ENCODE measurements at places on chromosomes 5 and 9.

- DNase-seq: no peak
Observed at GRCh38 chr9:8348756-8349155, 549.2 kb upstream of the DMAC1 start.

DNA sequence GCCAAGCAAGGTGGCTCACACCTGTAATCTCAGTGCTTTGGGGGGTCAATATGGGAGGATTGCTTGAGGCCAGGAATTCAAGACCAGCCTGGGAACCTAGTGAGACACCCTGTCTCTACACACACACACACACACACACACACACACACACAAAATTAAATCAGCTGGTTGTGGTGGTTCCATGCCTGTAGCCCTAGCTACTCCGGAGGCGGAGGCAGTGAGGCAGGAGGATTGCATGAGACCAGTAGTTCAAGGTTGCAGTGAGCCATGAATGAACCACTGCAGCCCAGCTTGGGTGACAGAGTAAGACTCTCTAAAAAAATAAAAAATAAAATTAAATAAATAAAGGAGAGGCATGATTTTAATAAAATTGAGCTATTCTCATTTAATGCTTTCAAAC lies 13.1 kb downstream of the CEMIP2 start:
- DNase-seq: no peak

- DNase-seq: no peak
Observed at GRCh38 chr9:103514767-103515166, 519.6 kb downstream of the CYLC2 start.

DNA sequence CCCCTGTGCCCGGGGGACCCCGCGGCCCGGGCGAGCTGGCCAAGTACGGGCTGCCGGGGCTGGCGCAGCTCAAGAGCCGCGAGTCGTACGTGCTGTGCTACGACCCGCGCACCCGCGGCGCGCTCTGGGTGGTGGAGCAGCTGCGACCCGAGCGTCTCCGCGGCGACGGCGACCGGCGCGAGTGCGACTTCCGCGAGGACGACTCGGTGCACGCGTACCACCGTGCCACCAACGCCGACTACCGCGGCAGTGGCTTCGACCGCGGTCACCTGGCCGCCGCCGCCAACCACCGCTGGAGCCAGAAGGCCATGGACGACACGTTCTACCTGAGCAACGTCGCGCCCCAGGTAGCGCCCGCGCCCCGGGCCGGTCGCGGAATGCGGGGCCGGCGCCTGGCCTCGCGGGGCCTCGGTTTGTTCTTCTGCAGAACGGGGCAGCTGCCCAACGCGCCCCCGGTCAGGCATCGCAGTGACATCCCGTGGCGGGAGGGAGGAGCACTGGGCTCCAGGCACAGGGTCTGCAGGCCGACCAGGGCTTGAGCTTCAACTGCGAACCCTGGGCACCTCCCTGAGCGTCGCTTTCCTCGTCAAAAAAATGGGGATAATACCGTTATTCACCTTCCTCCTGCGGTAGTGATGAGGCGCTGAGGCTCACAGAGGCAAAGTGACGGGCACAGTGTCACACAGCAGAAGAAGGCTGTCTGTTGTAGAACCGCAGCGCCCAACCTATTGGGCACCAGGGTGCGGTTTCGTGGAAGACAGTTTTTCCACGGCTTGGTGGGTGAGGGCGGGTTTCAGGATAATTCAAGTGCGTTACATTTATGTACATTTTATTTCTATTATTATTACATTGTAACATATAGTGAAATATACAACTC lies 777 bp downstream of the ENDOG start:
- DNase-seq: peak; percentile 41

- DNase-seq: no peak
Observed at GRCh38 chr5:82603033-82603987, 325.2 kb upstream of the RPS23 start.

DNA sequence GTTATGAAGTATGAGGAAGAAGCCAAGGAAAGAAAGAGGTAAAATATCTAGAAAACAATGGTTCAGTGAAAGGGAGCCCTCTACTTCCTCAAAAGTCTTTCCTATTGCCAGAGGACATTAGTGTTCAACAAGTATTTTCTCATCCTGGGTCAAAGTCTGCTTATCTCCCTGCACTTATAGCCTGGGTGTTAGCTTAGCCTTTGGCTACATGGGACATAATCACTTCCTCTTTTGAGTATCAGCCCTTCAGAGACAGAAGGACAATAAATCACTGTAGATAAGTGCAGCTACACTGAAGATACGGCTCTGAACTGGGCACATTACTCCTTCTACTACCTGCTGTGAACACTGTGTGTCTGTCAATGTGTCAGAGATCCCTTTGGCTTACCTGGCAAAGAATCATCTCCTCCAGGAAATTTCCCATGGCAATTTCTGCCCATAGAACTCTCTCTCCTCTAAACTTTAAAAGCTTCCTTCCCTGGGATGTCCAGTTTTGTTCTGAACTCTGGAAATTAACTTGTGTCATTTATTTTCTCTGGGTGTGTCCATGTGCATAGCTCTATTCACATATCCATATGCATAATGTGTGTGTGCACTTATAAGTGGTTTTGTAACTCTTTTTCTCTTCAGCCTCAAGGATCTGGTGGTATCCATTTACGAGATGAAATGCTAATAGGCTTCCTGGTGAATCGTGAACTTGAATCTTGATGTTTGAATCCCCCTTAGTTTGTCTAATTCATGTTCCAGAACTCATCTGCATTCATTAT lies 30.0 kb upstream of the RECK start:
- DNase-seq: no peak

DNA sequence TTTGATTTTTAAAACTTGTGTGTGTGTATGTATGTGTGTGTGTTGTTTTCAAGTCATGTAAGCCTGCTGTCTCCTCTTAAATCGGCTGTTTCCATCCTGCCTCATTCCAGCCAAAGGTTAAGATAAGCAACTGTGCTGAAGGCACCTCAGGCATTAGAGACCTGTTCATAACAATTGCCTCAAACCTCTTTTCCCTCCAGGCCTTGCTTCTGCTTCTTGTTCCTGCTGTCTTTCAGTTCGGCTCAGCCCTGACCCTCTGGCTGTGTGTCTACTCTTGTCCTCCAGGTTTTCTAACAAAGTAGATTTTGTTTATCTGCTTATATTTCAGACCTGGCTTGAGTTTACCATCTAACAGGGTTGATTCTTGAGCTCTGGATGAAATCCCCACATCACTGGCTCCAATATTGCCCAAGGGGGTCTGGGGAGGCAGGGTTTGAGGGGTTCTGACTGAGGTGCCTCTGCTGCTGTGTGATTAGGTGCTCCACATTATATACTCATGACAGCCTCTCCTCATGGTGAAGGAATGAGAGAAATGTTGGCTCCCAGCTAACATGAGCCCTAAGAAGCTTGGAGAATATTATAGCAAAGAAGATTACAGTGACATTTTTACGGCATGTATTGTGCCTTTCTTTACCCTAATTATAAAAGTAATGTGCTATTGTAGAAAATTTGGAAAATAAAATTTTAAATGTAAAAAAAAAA lies 229.7 kb upstream of the PIK3R1 start:
- DNase-seq: no peak

DNA sequence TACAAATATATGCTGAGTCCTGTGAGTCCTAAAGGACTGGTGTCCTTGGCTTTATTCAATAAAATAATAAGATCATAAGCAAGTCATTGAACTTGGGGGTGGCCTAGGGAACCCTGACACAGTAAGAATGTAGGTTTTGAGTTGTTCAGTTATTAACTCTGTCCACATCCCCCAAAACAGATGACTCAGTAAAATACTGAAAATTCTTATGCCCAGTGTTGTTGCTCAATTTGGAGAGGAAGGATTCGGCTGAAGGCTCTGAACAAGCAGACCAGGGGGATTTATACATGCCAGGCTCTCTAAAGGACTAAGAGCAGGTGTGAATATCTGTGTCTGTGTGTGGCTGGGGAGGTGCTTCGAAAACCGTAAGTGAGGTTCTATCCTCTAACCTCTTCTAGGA lies 173.7 kb downstream of the RMI1 start:
- no peak for DNase-seq

DNA sequence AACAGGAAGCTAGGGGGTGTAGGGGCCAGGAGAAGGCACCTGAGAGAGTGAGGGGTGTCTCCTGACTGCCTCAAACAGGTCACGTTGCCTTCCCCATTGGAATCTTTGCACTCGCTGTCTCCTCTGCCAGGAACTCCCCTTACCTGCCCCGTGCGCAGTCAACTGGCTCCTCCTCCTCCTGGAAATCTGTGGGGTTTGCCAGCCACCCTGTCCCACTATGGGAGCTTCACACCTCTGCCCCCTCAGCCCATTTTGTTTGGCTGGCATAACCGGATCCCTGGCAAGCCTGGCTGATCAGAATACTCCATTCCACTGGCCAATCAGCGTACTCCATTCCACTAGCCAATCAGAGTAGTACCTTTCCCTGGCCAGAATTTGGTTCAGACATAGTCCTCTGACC lies 10.4 kb upstream of the SLC34A1 start:
- DNase-seq: no peak

DNA sequence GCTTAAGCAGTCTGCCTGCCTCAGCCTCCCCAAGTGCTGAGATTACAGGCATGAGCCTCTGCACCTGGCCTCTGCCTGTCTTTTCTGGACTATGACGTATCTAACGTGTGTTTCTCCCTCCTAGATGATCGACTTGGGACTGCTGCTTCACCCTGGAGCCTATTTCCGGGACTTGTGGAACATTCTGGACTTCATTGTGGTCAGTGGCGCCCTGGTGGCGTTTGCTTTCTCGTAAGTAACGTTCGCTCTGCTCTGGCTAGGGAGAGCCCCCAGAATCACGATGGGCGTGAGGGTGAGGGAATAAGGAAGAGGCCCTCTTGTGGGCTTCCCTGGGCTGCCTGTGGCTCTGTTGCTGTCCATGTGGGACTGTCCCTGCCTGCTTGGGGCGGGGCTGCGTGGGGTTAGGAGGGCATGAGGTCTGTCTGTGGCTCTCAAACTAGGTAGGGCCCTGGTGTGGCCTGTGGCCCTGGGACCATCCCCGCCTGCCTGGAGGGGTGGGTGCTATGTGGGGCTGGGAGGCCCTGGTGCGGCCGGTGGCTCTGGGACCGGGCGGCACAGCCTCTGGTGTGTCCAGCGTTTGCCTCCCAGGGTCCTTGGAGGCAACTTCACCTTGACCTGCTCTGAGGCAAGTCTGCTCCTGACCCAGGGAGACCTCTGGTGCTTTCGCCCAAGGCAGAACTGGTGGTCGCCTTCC lies 171.7 kb downstream of the CACNA1B start:
- no peak for DNase-seq
